IPS DF 19.7 (cell line): ENCODE measurements at places on chromosomes 2 and 18.

DNA sequence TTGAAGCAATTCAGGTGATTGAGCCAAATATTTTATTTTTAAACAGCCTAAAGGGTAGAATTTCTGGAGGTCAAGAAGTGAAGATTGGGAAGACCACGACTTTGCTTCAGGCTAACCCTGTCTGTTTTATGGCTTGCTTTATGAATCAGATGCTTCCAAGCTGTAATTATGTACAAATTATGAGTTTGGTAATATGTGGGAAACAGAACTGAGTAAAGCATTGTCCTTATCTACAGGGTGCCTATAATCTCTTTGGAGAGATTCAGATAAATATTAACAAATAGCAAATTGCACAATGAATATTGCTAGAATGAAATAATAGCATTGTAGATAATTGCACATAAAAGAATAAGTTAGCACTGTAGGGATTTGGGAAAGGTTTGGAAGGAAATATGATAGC lies 539.4 kb upstream of the CDH2 start:
- no peak for DNase-seq

DNA sequence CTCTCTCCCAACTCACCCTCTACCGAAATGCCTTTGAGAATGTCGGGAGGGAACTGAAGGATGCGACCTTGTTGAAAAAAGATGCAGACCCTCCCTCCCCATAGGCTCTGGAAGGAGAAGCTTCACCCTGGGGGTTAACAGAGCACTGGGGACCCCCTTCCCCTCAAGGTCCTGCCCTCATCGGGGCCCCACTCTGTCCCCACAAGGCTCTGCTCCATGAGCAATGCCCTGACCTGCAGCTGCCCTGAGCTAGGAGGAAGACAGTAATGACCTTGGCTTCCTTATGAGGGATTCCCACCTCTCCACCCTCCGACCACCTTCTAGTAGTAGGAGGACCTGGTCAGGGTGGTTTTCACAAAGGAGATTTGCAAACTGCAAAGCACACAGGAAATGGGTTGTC lies 44.4 kb upstream of the HPCAL1 start:
- DNase-seq: no peak

DNA sequence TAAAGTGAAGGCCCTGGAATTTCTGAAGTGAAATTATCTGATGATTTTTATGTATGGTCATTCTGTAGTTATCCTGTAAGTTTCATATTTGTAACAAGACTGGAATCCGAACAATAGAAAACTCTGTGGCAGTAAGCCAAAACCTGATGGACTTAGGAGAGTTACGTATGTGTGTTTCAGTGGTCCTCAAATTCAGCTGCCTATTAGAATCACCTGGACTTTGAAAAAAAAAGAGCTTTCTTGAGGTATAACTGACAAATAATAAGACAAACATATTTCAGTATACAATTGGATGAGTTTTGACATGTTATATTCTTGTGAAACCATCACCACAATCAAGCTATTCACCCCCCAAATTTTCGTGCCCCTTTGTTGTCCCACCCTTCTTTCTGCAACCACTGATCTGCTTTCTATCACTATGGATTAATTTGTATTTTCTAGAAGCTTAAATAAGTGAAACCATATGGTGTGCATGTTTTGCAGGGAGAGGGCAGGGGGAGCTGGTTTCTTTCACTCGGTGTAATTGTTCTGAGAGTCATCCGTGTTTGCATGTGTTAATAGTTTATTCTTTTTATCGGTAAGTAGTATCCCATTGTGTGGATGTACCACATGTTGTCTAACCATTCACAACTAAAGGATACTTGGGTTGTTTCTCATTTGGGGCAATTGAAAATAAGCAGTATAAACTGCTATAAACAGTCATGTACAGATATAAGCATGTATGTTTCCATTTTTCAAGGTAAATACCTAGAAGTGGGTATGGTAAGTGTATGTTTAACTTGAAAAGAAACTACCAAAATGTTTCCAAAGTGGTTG lies 50.2 kb upstream of the EML4 start:
- no peak for DNase-seq

DNA sequence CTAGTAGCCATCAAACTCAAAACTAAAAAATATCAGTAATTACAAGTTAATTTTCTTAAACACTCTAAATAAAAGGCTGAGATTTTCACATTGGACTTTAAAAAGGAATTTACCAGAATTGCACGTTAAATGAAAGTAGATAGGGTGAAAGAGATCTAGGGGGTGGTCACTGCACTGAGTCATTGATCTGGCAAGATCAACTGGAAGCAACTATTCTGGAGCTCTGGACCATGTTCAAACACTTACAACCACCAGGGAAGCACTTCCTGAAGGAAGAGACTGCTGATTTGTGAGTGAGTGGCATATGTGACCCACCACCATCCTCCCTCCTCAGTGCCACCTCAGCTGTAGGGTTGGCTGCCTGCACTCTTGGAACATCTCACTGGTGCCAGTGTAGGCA lies 111.8 kb downstream of the UGGT1 start:
- DNase-seq: no peak

DNA sequence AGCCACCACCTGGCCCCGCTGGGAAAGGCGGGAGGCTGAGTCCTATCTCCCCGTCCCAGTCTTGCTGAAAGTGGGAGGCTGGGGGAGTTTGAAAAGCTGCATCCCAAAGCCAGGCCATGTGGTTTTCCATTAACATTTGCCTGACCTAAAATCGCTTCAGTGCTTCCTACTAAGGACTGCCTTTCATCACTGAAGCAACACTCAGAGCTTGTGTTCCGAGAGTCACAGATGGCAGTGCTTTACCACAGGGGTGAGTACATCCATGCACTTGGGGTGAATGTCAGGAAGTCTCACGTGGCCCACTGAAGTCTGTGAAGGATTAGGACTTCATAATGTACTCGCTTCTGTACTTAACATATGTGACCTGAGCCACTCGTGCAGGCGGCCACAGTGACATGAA lies 43.3 kb downstream of the PXDN start:
- no peak for DNase-seq

GRCh38 chr2:240060977-240061591 lies 7.8 kb upstream of the OR6B3 start:
- peak; percentile 5 for DNase-seq

DNA sequence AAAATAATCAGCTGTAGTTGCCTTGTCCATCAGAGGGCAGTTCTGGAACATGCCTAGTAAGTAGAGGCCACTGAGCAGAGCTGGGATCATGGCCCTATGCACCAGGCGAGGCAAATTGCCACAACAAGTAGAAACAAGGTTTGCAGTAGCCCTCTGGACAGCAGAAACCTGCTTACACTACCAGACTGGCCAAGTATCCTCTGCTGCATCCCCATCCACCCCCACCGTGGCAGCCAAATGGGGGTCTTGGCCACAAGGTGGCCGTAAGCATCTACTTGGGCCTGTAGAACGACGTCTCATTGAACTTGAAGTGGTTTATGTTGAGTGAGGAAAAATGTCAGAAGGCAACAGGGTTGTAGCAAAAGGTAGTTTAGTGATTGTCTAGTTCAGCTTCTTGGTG lies 241.2 kb downstream of the ALPK2 start:
- no peak for DNase-seq

GRCh38 chr2:19488009-19488691 lies 129.7 kb upstream of the OSR1 start:
- DNase-seq: no peak

- DNase-seq: no peak
Measured at GRCh38 chr2:2599441-2599840, 268.4 kb upstream of the MYT1L start.

DNA sequence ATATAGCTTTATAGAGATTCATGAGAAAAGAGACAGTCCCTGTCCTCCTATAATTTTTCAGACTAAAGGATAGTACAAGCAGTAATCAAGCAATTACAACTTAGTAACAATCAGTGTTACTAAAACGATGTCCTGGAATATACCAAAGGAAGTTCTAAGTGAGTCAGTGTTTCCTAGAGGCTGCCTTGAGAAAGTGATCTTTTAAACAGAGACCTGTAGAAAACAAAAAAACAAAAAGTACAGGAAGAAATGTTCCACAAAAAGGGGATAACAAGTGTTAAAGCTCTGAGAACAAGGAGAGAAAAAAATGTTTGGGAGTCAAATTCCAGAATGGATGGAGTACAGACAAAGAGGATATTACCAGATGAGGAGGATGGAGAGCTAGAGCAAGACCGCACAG lies 556.4 kb downstream of the ERBB4 start:
- no peak for DNase-seq

GRCh38 chr2:70304498-70304897 lies 2.6 kb upstream of the FAM136A start:
- DNase-seq: no peak

GRCh38 chr2:198638577-198638976 lies 819.2 kb downstream of the SATB2 start:
- DNase-seq: no peak

GRCh38 chr2:156319811-156320485 lies 12.6 kb downstream of the NR4A2 start:
- DNase-seq: no peak

DNA sequence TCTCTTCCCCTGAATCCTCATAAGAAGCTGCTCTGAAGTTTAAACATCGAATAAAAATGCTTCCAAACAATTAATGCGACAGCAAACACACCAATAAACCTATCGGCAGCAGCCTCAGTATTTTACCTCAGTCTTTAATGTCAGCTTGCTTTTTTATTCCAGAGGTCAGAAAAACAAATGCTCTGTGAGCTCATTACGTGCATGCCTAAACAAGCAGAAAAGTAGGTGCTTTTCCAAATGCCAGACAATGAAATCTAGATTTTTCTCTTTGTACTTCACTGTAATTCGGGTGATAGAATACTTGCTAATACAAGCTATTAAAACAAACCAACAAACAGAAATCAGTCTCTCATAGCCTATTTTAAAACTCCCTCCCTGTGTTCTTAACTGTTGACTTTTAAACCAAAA lies 381.5 kb downstream of the NRXN1 start:
- no peak for DNase-seq

DNA sequence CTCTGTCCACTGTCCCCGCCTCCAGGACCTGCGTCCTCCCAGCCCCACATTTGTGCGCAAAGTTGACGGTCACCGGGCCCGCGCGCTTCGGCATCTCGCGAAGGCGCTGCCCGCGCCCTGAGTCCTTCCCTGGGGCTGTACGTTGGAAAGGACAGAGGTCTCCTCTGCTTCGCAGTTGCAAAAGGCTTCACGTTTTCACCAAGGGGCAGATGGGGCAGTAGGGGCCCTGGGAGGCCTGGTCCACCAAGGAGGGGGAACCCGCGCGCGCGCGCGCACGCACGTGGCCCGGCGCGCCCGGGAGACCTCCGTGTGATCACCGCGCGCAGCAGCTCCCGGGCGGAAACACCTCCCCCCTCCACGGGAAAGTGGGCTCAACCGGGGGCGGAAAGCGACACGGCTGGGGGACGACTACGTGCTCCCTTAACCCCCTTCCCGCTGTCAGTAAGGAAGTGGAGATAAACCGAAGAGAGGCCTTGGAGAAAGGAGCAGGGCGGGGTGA lies 21.9 kb downstream of the TEX44 start:
- DNase-seq: no peak

DNA sequence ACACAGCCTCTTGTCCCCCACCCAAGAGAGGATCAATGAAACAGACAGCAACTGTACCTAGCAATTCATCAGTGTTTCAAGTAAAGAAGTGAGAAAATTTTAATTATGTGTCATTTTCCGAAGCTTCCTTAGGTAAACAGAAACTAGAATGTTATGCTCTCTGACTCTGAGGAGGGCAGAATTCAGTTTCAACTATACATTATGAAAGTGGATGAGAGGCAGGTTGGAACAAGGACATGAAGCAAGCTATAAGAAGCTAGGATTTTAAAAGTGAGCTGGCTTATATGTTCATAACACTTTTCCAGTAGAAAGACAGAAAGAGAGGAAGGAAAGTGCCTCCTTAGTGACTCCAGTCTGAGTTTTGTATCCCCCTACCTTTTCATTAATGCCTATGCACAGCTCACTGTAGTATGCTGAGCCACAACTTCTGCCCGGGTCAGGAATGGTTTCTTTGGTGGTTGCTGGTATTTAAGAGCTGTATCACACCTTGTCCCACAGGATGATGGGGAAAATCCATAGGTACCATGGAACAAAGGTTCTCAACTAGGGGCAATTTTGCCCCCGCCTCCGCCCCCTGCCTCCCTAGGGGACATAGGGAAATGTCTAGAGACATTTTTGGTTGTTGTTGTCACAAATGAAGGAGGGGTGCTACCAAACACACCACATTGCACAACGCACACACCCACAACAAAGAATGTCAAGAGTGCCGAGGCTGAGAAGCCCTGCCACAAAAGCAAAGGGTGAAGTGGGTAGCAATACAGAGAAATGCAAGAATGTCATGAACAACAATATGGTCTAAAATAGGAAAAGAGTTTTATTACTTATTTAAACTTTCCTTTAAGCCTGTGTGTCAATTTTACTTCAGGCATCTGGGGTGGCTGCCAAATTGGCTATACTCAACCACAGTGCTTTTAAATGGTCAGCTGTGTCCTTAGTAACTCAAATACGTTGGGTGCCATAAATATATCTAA lies 161.0 kb upstream of the ZFP36L2 start:
- no peak for DNase-seq

- DNase-seq: no peak
Measured at GRCh38 chr2:89850881-89851582, 1159.6 kb downstream of the RPIA start.

GRCh38 chr18:3931013-3931315 lies 481.0 kb downstream of the TGIF1 start:
- DNase-seq: no peak

- DNase-seq: no peak
Measured at GRCh38 chr2:238108423-238109183, 8.5 kb downstream of the ESPNL start.

GRCh38 chr2:131659168-131659572 lies 131.5 kb downstream of the CCDC74A start:
- DNase-seq: no peak

DNA sequence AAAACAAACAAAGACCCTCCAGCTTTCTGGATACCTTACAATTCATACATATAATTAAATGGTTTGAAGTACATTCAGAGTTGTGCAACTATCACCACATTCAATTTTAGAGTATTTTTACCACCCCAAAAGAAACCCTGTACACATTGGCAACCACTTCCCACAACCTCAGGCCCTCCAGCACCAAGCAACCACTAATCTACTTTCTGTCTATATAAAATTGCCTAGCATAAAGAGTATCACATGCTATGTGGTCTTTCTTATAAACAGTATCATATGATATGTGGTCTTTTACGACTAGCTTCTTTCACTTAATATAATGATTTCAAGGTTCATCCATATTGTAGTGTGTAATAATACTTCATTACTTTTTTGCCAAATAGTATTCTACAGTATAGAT lies 7.3 kb downstream of the IER3IP1 start:
- DNase-seq: no peak

GRCh38 chr18:8865934-8866333 lies 160.6 kb downstream of the MTCL1 start:
- DNase-seq: no peak
